ENCODE measurements at places on chromosomes 5 and 9.

GRCh38 chr5:171681677-171682076 is 103.9 kb upstream of the SMIM23 start:
- DNase-seq = no peak

DNA sequence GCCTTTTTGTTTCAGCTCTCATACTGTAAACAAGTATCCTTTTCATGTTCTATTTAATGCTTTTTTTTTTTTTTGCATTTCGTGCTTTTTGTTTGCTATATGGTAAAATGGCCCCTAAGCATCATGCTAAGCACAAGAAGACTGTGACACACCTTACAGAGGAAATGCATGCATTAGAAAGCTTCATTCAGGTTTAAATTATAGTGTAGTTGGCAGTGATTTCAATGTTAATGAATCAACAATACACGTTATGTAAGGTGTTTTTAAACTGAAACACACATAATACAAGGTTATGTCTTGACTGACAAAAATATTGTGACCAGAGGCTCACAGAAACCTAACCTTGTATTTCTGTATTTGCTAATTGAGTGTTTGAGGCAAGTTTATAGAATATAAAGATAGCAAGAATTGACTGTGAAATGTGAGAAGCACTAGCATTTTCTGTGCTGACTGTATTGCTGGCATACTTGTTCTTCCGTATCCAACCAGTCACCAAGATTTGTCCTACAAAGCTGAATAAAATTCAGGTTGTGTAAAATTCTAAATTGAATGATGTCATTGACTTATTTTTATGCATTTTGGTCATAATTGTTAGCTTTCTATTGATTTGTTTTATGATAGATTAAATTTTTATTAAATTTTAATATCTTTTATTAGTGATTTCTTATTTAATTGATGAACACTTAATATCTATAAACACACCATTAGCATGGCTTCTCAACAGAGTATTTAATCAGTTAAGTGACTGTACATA is 4.1 kb downstream of the CFAP95 start:
- DNase-seq = no peak

DNA sequence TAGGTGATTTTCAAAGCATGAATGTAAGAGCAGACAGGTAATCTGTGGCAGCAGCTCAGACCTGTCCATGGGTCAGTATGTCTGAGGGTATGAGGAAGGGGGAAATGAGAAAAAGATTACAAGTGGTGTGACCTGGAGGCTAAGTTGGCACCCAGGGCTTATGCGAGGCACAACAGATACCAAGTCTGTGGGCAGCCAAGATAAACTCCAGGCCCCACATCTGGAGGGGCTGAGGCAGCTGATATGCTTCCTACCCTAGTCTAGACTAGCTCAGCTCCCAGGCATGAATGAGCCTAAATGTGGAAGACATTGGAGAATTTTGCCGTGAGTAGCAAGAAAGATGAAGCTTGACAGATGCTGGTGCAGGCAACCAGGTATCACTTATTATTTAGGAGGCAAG is 151.7 kb downstream of the PIK3R1 start:
- no peak for DNase-seq

DNA sequence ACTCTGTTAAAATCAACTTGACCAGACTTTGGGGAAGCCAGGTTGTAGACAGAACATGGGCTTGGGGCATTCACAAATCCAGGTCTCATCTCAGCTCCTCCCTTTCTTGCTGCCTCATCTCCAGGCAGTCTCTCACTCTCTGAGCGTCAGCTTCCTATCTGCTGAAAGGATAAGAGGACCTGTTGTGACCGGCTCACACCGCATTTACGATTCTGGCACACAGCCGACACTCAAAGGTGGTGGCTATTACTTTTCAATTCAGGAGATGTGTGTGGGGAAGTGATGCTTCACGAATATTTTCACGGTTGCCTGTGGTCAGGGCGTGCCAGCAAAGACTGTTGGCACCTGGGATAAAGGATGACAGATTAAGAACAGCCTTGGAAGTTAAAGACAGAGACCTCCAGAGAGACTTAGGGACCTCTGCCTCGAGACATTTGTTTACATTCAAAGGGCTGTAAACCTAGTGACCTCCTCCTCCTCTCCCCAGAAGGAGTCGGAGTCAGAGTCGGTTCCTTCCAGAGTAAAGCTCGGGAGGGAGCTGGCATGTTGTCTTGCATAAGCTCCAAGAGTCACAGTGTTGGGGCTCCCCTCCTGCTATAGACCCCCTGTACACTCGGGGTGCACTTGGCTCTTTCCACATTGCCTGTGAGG is 83.2 kb downstream of the AK8 start:
- no peak for DNase-seq

DNA sequence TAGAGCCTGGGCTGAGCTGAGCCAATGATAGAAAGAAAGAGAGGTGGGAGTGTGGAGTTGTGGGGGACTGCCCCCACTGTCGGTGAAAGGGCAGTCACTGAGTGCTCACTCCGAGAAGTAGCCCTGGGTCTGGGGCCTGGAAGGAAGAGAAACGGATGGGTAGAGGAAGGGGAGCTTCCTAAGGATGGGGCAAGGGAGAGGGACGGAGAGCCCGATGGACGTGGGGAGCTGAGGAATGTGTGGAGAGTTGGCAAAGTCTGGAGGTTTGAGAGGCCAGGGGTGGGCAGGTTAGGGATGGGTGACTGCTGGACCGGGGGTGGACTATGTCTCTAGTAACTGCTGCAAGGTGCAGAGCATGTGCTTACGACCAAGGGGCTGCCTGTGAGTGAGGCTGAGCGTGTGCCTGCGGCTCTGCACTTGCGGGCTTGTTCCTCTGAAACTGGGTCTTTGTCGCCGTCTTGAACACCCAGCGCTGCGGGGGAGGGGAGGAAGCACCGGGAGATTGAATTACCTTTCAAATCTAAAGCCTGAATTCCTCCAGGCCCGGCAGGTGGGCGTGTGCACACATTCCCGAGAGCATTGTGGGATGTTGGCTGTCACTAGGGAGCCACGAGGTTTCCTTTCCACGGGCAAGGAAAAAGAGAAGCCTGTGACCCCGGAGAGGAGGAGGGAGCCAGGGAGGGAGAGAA is 76.4 kb upstream of the ARAP3 start:
- DNase-seq = no peak

DNA sequence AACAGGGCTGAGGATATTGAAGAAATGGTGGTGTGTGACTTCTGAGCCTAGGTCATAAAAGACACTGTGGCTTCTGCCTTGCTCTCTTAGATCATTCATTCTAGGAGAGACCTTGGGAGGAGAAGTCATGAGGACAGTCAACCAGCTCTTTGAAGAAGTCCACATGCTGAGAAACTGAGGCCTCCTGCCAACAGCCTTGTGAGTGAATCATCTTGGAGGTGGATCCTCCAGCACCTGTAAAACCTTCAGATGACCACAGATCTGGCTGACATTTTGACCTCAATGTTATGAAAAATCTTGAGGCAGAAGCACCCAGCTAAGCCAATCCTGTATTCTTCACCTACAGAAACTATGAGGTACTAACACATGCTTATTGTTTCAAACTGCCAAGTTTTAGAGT is 165.9 kb downstream of the CARTPT start:
- no peak for DNase-seq

- DNase-seq = no peak
Observed at GRCh38 chr5:128491291-128491690, 46.8 kb downstream of the FBN2 start.

- no peak for DNase-seq
Observed at GRCh38 chr5:178113841-178114324, 551 bp downstream of the N4BP3 start.

GRCh38 chr5:174311121-174311520 is 265.6 kb downstream of the NSG2 start:
- DNase-seq = no peak

DNA sequence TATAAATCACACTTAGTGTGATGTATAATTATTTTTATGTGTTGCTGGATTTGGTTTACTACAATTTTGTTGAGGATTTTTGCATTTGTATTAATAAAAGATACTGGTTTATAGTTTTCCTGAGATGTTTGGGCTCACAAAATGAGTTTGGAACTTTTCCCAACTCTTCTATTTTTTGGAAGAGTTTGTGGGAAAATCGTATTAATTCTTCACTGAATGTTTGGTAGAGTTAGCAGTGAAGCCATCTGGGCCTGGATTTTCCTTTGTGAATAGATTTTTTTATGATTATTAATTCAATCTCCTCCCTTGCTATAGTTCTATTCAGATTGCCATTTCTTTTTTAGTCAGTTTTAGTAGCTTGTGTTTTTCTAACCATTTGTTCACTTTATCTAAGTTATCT is 201.7 kb upstream of the NFIL3 start:
- DNase-seq = no peak

GRCh38 chr5:116271446-116272025 is 186.7 kb downstream of the COMMD10 start:
- no peak for DNase-seq

DNA sequence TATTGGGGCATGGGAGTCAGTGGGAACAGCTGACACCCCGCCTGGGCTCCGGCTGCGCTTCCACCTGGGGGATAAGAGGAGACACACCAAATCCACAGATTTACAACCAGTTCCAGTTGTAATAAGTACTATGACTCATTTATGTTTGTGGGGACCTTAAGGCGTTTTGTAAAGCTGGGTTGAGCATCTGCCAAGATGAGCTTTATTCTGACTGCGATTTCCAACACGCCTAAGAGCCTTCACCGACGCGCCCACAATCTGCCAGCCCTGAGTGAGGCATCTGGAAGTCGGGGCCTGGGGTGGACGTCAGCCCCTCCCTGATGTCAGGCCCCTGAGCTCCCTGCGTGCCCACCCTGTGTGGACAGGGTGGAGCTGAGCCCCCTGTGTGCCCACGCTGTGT is 14.3 kb upstream of the LHX3 start:
- no peak for DNase-seq

GRCh38 chr9:120436983-120437475 is 142.9 kb downstream of the CDK5RAP2 start:
- DNase-seq = no peak

DNA sequence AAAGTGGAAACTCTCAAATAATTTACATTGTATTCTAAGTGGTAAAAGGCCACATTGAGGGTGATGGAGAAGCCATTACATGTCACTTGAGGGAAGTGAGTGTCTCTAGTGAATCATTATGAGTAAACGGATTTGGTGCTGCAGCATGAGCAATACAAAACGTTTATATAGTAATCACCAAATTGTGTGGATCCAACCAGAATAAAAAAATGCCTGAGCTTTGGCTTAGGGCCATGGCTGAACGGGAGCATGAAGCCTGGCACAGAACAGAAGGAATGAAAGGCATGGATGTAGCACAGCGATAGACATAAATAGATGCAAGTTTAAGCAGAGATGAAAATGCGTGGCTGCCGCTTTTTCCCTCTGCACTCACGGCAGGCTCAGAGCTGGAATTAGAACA is 58.3 kb downstream of the PTTG1 start:
- no peak for DNase-seq

DNA sequence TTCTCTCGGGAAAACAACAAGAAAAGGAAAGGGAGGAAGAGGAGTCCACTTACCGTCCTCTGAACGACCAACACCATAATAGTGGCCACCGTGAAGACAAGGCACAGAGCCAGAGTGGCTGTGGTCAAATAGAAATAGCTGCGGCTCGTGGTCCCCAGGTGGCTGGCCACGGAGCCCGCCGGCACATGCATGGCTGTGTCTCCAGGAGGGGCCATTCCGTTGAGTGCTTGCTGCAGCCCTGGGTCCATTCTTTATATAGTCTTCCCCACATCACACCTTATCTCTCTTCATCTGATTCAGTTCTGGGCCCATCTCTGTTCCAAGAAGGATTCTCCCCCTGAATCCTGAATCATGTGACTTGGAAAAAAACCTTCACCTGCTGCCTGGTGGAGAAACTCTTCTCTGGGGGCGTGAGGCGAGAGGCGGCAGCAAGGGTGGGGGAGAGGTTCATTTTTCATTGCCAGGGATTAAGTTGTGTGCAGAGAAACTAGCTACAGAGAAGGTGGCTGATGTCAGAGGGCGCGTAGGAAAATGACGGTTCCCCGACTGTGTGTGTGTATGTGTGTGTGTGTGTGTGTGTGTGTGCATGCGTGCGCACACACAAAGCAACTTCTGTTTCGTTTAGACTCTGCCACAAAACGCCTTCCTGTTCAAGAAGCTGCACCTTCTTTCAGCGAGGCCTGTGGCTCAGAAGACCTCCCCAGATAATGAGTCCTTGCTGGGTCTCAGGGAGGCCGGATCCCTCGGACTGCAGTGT is at the start of gene TNFSF8:
TSS of gene TNFSF8 (minus strand) at position 536 of the 757 bp plus-strand sequence. CDS start at position 248, 288 bp downstream.
- DNase-seq = no peak

DNA sequence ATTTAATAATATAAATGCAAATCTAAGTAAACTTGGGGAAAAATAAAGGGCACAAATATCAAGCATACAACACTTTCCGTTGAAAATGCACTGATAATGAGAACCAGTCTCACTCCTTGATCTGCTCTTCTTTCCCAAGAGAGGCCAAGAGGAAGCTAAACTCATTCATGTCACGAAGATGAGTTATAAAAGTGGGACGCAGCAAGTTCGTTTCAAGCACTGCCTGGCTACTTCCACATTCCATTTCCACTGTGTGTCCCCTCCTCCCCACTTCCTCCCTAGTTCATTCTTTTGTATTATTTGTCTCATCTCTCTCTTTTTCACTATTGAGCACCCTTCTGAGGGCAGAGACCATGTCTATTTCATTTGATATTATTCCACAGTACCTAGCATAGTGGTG is 158.1 kb downstream of the SLC24A2 start:
- DNase-seq = no peak

DNA sequence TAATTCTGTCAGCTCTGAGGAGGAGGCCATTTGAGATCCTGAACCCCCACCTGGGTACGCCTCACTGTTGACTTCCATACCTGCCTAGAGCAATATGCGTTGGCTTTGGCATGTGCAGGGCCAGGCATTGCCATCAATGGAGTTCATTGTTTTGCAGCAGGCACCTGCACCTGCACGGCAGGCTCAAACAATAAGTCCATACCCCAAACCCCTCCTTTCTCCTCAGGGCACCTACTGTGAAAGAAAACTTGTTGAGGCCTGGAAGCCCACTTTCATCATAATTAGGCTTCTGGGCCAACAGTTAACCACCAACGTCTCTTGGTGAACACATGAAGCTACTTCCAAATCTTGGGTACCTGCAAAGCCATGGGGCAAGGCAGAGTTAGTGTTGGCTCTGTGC is 238.7 kb downstream of the NFIB start:
- DNase-seq = no peak

DNA sequence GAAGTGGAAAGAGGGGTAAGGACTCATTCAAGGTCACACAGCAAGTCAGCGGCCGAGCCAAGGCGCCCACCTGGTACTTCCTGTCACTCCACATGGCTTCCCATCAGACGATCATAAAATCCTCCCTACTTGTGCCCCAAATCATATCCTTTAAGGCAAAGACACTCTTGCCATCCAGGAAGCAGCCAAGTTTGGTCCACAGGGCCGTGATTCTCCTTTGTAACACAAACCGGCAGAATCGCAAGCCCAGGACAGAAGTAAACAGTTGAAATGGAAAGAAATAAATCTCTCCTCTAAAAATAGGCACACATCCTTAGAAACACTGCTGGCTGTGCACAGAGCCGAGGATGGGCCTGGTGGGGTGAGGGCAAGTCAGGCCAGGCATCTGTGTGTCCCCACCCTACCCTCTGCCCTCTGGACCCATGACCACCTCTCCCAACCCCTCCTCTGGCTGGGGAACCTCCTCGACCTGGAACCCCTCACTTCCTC is 30.5 kb downstream of the TMOD1 start:
- DNase-seq = no peak
